Myometrial cell (primary cell): ENCODE measurements at places on chromosomes 7 and 10. TPM values are rescaled to one million over a fixed set of nuclear protein-coding genes. Genes with fewer than 3 reads are reported as not detected.

TAS2R3 gene
- total RNA-seq, result not detected in 2 replicates

ANKRD2 gene
- 0.29 TPM in 1 of 2 replicates, not detected in the other for total RNA-seq

CEP41 gene
- 25.4 and 26.6 TPM in 2 replicates for total RNA-seq

MRPL32 gene
- 68.6 and 71.2 TPM in 2 replicates for total RNA-seq

ANKRD61 gene
- total RNA-seq, result not detected in 2 replicates

LRRC18 gene
- total RNA-seq, result not detected in 2 replicates

HTRA1 gene
- total RNA-seq, result 49.6 and 64.0 TPM in 2 replicates

PON3 gene
- not detected in 2 replicates for total RNA-seq

SH2D4B gene
- not detected in 2 replicates for total RNA-seq

RPS24 gene
- total RNA-seq, result 2,326 and 2,498 TPM in 2 replicates

TMEM139 gene
- total RNA-seq, result not detected in 2 replicates

NKX2-3 gene
- total RNA-seq, result not detected in 2 replicates

DIP2C gene
- total RNA-seq, result 12.1 and 14.4 TPM in 2 replicates

TRPV5 gene
- not detected in 2 replicates for total RNA-seq

COL1A2 gene
- 2,391 and 2,430 TPM in 2 replicates for total RNA-seq

DGKI gene
- 0.86 and 0.89 TPM in 2 replicates for total RNA-seq

CAV1 gene
- total RNA-seq, result 856 and 935 TPM in 2 replicates

ARHGEF35 gene
- total RNA-seq, result under 0.01 and 2.5 TPM in 2 replicates

EGFR gene
- 33.5 and 34.9 TPM in 2 replicates for total RNA-seq

ATP5MK gene
- 360 and 413 TPM in 2 replicates for total RNA-seq

ELN gene
- total RNA-seq, result 0.18 and 1.7 TPM in 2 replicates

EN2 gene
- total RNA-seq, result not detected in 2 replicates

ZP3 gene
- 0.29 and 1.9 TPM in 2 replicates for total RNA-seq

FRMPD2 gene
- total RNA-seq, result not detected in 2 replicates

UCN3 gene
- not detected in 2 replicates for total RNA-seq

ABCA13 gene
- not detected in 2 replicates for total RNA-seq

MAD1L1 gene
- total RNA-seq, result 53.3 and 55.3 TPM in 2 replicates

PAPOLB gene
- total RNA-seq, result under 0.01 TPM in 1 of 2 replicates, not detected in the other

ATG9B gene
- not detected in 2 replicates for total RNA-seq

HIF1AN gene
- total RNA-seq, result 4.6 and 11.7 TPM in 2 replicates

CDC14C gene
- total RNA-seq, result not detected in 2 replicates

AKR1C4 gene
- not detected in 2 replicates for total RNA-seq

CELF2 gene
- under 0.01 TPM in 1 of 2 replicates, not detected in the other for total RNA-seq

CYP17A1 gene
- total RNA-seq, result not detected in 2 replicates

GOLGA7B gene
- total RNA-seq, result not detected in 2 replicates

IFIT1 gene
- total RNA-seq, result 23.1 and 36.3 TPM in 2 replicates

ADRA2A gene
- total RNA-seq, result not detected in 2 replicates

VSIR gene
- total RNA-seq, result 21.6 and 24.5 TPM in 2 replicates

PRTFDC1 gene
- total RNA-seq, result 15.3 and 22.9 TPM in 2 replicates

ZNF804B gene
- not detected in 2 replicates for total RNA-seq

MRC1 gene
- not detected in 2 replicates for total RNA-seq

AGAP3 gene
- 29.6 and 36.9 TPM in 2 replicates for total RNA-seq

OR2A1 gene
- not detected in 2 replicates for total RNA-seq

OR13A1 gene
- not detected in 2 replicates for total RNA-seq

TSPAN12 gene
- total RNA-seq, result 0.29 and 1.1 TPM in 2 replicates

NRG3 gene
- total RNA-seq, result not detected in 2 replicates

CHST15 gene
- total RNA-seq, result 11.5 and 12.7 TPM in 2 replicates

ANXA8 gene
- total RNA-seq, result 1.8 and 5.5 TPM in 2 replicates

ADK gene
- 76.0 and 85.3 TPM in 2 replicates for total RNA-seq

PODXL gene
- 3.2 and 5.3 TPM in 2 replicates for total RNA-seq

SCART1 gene
- under 0.01 and 0.18 TPM in 2 replicates for total RNA-seq

PALD1 gene
- under 0.01 TPM in 2 replicates for total RNA-seq

LRIT1 gene
- not detected in 2 replicates for total RNA-seq

PIK3AP1 gene
- total RNA-seq, result 0.29 TPM in 1 of 2 replicates, not detected in the other
